ENCODE measurements at places on chromosomes 4 and X. TPM values are rescaled to one million over a fixed set of nuclear protein-coding genes. Genes with fewer than 3 reads are reported as not detected.

- H3K36me3 ChIP-seq, result no peaks in the 10 kb centered on the region
- DNase-seq, result peak; percentile 3
Observed at GRCh38 chrX:22192419-22193060, 80.2 kb upstream of the CBLL2 start.

GRCh38 chrX:113300580-113300979, 459.9 kb upstream of the AMOT start:
- no peak for DNase-seq
- no peaks in the 10 kb centered on the region for H3K27me3 ChIP-seq
- no peak overlapping the region for H3K4me3 ChIP-seq
- no peaks in the 10 kb centered on the region for H3K36me3 ChIP-seq

DNA sequence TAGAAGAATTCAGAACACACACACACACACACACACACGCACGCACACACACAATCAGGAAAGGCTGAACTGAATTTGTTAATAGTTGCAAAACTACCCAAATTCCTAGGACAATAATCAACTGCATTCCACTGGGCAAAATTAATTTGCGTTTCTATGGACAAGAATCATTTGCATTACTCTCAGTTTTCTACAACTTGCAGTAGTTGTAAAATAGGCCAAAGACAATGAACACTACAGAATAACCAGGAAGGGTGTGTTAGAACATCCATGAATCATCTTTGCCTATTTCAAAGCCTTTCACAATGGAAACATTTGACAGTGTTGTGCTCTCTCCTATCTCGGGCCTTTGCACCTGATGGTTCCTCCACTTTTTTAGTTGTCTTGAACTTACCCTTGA, 77.1 kb upstream of the IGFBP7 start:
- no peaks in the 10 kb centered on the region for H3K4me1 ChIP-seq
- no peaks in the 10 kb centered on the region for H3K27me3 ChIP-seq
- H3K36me3 ChIP-seq, result no peaks in the 10 kb centered on the region
- no peak for DNase-seq

DNA sequence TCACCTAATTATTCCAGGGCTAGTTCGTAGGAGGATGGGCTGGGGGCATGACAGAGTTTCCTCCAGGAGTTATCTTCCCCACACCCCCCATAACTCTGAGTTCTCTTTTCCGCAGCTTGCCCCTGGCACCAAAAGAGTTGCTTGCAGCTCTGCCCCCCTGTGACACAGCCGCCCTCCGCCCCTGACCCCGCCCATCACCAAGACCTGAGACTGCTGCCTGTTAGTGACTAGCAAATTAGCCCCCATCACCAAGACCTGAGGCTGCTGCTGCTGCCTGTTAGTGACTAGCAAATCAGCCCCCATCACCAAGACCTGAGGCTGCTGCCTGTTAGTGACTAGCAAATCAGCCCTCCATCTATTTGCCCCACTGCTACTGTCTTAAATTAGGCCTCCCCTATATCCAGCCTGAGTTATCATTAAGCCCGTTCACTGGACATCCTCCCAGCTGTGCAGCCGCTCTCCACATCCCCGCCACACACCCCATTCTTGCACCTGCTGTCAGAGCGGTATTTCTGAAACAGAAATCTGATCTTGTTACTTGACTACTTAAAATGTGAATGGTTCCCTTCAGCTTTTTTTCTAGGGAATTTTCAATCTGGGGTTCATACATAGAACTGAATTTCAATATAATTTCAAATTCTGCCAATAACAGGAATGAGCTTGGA, 1.5 kb upstream of the PAPSS1 start:
- H3K27ac ChIP-seq, result no peak overlapping the region
- 0 out of 2 replicates have a peak, but pooled peaks cover 3% of the 10 kb centered on the region for H3K4me1 ChIP-seq
- H3K27me3 ChIP-seq, result no peaks in the 10 kb centered on the region
- peak overlapping the region; percentile 86 for H3K4me3 ChIP-seq
- no peaks in the 10 kb centered on the region for H3K36me3 ChIP-seq

- H3K27me3 ChIP-seq, result no peaks in the 10 kb centered on the region
- DNase-seq, result no peak
- H3K27ac ChIP-seq, result 0 out of 2 replicates have a peak overlapping the region, but pooled peaks have one; percentile 4
- no peak overlapping the region for H3K4me3 ChIP-seq
- peaks cover 38% of the 10 kb centered on the region for H3K4me1 ChIP-seq
Observed at GRCh38 chr4:38983787-38984598, 48.2 kb downstream of the TMEM156 start.

Gene RAB39B
- 6.5 TPM for total RNA-seq

Gene FAM184B
- total RNA-seq, result not detected

Gene SLIT2
- 0.24 TPM for total RNA-seq
